B cell (primary cell): ENCODE measurements at places on chromosomes 5 and 9.

DNA sequence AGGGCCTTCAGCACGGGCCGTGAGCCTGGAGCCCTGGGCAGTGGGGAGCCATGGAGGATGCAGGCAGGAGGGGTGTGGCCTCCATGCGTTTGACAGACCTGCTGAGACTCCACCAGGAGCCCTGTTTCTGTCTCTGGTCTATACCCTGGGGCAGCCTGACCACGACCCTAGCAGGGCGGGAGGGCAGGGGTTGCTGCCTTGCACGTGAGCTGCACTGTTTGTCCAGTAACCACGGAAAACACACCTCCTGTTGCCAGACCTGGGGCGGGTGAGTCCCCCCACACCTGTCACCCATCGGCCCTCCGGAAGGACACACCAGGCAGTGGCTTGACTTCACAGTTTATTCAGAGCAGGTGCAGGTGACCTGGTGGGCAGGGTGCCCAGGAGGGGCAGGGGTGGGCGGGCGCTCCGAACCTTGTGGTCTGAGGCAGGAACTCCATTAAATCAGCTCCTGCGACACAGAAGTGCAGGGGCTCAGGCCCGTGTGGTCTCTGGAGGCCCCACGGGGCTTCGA, 3.9 kb downstream of the LCN8 start:
- DNase-seq = peak; percentile 60

- DNase-seq = no peak
Observed at GRCh38 chr5:99019254-99019653, 90.4 kb upstream of the CHD1 start.

DNA sequence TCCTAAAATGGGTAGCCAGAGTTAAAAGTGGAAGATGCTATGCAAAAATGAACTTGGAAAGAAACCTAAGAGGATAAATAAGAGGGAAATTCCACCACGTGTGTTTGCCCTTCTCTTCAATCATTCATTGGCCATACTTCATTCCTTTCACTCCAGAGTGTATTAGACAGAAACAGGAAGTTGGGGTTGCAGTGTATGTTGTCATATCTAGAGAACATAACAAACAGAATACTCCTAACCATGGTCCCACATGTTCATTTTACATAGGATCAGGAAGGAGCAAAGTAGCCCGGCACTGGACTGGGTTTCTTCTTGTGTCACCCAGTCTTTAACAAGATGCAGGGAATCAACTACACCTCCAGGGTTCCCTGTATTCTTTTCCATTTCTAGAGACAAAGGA, 7.6 kb upstream of the GPBP1 start:
- DNase-seq = no peak

- DNase-seq = no peak
Observed at GRCh38 chr9:108663422-108663821, 192.4 kb downstream of the ACTL7B start.

- DNase-seq = no peak
Observed at GRCh38 chr5:5887833-5888232, 465.4 kb downstream of the ICE1 start.

- DNase-seq = no peak
Observed at GRCh38 chr5:171617817-171618591, 167.6 kb upstream of the SMIM23 start.

GRCh38 chr9:12719431-12719830, 26.2 kb downstream of the TYRP1 start:
- no peak for DNase-seq

GRCh38 chr9:114721491-114722079, 39.6 kb upstream of the TEX48 start:
- no peak for DNase-seq
